HEK293T (cell line): ENCODE measurements at places on chromosomes 7 and 10.

- no peak for DNase-seq
These were observed 687.6 kb downstream of the LRMDA start for GRCh38 chr10:76119036-76119435.

DNA sequence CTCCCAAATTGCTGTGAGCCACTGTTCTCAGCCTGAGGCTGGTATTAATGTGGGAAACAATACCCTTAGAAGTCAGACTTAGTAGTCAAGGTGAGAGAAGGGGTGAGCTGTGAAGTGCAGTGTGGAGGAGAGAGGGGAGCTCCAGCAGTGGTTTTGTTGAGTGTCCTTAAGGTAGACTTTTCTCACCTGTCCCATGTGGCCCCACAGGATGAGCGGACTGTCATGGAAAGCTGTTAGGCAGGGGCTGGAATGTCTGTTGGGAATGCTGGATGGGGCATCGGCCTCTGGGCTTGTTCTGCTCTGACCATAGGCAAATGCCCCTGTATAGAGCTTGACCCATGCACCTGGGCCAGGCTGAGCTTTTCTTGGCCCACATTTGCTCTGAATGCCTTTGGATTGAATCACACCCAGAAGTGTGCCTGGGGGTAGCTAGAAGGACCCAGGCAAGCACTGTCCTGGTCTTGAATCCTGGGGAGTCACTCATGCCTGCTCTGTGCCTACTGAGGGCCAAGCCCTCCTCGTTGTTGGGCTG lies 36.3 kb upstream of the SH2D4B start:
- no peak for DNase-seq

- DNase-seq, result no peak
These were observed 37.6 kb downstream of the JAKMIP3 start for GRCh38 chr10:132103116-132103910.

- no peak for DNase-seq
These were observed 265.9 kb upstream of the ZMIZ1 start for GRCh38 chr10:78802866-78803265.

DNA sequence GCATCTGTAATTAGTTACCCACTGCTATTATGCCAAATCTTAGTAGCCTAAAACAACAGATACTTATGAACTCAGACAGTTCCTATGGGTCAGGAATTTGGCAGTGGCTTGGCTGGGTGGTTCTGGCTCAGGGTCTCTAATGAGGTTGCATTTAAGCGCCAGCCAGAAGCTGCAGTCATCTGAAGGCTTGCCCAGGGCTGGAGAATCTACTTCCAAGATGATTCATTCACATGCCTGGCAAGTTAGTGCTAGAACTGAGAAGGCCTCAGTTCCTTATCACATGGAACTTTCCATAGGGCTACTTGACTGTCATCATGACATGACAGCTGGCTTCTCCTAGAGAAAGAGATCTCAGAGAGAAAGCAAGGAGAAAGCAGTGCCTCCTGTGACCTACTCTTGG lies 121.3 kb downstream of the AVL9 start:
- DNase-seq, result no peak

GRCh38 chr7:12385364-12385786 lies 18.3 kb downstream of the VWDE start:
- DNase-seq, result no peak

DNA sequence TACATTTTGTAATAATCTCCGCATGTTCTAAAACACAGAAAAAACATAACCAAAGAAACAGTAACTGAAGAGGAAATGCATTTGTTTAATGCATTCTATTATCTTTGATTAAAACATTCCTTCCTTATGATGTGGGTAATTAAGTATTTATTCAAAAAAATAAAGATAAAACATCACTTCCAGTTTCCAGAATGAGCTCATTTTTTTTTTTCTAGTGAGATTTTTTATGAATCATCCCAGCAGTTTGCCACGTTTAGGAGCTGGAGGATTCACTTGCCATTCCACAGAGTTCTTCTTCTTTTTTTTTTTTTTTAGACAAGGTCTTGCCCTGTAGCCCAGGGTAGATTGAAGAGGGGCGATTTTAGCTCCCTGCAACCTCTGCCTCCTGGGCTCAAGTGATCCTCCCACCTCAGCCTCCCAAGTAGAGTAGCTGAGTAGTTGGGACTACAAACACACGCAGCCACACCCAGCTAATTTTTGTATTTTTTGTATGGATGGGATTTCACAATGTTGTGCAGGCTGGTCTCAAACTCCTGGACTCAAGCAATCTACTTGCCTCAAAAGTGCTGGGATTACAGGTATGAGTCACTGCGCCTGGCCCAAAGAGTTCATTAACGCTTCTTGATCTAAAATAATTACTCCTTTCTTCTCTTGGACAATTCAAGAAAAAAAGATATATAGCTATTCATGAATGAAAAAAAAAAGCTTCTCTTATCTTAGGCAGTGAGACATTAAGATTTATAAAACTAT lies 177.3 kb downstream of the DKK1 start:
- no peak for DNase-seq

- DNase-seq, result no peak
These were observed 119.7 kb upstream of the FAM133B start for GRCh38 chr7:92709912-92710311.

- no peak for DNase-seq
These were observed 624.2 kb downstream of the ACTR3B start for GRCh38 chr7:153383781-153384180.

GRCh38 chr7:27689150-27689549 lies 26.5 kb upstream of the HIBADH start:
- DNase-seq, result no peak

DNA sequence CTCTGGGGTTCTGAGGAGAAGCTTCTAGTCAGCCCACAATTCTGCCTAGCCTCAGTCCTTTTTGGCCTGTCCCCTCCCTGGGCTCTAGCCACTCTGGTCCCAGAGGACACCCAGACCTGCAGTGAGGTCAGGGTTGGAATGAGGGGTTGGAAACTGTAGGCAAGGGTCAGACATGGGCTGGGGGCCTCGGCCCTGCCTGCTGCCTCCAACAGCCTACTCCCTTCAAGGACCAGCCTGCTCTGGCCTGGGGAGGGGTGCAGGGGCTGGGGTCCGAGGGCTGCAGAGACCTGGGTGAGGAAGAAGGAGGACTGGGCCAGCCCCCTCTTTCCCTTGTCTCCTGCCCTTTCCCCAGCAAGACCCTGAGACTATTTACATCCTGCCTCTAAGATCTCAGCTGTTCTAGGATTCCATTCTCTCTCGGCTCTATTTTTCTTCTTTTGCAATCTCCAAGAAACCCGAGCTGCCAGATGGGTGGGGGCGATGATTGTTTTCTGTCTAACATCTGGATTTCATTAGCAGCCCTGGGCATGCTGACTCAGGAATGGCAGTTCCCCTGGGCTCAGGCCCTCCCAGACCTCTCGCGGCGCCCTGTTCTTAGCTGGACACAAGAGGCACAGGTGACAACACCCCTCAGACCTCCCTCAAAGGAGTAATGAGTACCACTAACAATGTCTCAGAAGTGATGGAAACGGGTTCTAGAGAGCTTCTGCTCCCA lies 23.1 kb downstream of the ZCCHC24 start:
- no peak for DNase-seq

DNA sequence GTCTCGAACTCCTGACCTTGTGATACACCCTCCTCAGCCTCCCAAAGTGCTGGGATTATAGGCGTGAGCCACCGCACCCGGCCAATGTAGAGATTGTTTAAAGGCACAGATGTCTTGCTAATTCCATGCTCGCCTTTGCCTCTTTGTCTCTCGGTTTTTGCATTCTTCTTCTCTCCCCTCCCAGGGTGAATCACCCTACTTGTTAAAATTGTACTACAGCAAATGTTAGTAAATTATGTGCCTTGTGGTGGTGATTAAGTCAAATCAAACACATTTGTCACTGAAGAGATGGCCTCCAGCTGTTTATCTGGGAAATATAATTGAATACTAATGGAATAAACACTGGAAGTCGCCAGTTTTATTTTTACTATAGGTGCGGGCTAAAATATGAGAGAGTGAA lies 384.4 kb upstream of the AUTS2 start:
- DNase-seq, result no peak

DNA sequence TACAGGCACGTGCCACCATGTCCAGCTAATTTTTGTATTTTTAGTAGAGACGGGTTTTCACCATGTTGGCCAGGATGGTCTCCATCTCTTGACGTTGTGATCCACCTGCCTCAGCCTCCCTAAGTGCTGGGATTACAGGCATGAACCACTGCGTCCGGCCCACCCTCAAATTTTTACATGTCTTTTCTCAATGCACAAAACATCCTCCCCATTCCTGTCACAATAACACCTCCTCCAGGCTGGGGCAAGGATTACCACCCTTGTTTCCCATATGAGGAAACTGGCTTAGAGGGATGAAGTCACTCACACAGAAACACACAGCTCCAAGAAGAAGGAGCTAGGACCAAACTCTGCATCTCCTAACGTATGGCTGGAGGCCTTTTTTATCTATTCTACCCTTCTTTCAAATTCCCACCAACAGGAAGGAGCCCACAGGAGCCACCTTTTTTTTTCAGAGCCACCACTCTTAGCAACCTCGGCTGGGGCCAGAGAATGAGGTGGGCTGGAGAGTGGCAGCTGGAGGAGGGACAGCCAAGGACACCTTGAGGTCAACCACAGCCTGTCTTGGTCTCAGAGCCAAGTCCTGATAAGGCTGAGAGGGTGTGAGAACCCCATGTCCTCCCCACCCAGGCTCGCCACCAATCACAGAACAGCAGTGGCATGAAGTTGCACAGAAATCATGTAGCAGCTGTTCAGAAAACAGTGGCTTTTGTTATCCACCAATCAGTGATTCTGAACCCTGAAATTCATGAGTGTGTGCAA lies 113.1 kb upstream of the PDLIM1 start:
- DNase-seq, result no peak
